ENCODE measurements at places on chromosomes 11 and 22.

- DNase-seq: no peak
These were observed 60.4 kb upstream of the PAX6 start for GRCh38 chr11:31871310-31872075.

- peak; percentile 79 for DNase-seq
These were observed 12.7 kb upstream of the CYP2R1 start for GRCh38 chr11:14904745-14905103.

- DNase-seq: no peak
These were observed 81.0 kb upstream of the SCUBE2 start for GRCh38 chr11:9172389-9172788.

GRCh38 chr11:67303132-67303834 is at the start of gene SSH3:
Gene SSH3, plus strand, starts transcription at chr11:67303530. Its CDS starts 96 bp downstream, at chr11:67303626.
- no peak for DNase-seq

GRCh38 chr11:13983081-13983751 is 20.7 kb downstream of the SPON1 start:
- no peak for DNase-seq

DNA sequence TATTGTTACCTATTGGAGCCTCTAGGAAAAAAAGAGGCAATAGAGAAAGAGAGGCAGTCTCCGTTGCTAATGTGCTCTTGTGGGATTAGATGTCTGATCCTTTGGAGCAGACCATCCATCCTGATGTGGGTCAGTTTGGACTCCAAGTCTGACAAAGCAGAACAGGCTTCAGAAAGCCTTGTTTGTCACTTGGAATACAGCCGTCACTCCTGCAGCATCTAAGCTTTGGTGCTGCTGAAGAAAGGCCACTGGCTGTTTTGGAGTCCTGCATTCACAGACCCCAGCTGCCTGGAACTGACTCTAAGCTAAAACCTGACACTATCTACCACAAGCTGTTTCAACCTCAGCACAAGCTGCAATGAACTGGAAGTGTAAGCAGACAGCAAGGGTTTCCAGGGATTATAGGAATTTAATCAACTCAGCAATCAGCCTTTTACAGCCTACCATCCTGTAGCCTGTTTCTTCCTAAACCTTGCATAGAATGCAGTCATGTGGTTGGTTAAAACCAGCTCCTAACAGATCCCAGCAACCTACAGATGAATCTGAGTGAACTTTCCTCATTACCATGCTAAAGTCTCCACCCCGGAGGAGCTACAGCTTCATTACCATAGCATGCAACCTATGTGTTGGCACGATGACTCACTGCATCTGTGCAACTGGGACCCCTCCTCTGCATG is 3.7 kb upstream of the PLAAT4 start:
- no peak for DNase-seq

GRCh38 chr11:124754309-124754708 is 2.3 kb upstream of the VSIG2 start:
- DNase-seq: no peak

- DNase-seq: no peak
These were observed 263.8 kb upstream of the LUZP2 start for GRCh38 chr11:24233041-24233440.

DNA sequence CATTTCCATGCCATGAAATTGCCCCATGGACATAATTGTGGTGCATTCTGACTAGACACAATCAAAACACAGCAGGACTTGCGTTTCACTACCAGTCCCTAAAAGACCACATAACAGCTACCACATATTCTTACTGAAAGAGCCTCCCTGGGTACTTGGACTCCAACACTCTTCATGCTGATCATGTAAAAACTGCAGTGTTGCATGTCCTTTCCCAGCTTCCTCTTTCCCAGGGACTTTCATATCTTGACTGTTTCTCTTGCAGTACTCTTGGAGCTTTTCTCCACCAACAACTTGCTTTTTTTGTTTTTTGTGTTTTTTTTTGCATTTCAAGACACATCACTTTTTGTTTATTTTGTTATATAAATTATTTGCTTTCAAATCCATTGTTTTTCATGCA is 22.9 kb downstream of the MS4A6E start:
- DNase-seq: no peak

DNA sequence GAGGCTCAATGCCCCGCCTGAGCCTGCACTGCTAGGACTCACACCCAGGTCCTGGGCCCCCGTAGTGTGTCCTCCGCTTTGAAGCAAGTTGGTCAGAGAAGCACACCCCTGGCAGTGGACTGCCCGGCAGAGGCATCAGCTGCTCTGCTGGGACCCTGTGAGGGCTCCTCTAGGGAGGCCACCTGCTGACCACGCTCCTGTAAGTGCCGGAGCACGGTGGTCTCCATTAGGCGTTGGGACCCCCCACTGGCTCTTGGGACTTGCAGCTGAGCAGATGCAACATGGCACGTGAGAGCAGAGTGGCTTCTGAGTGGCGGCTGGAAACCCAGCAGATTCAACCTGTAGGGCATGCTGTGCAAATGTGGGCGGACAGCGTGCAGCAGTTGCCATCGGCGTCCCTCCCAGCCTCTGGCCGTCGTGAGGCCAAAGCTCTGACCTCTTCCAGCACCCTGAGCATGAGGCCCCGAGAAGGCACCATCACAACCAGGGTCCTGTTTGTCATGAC is 16.9 kb downstream of the MRGPRG start:
- DNase-seq: no peak

DNA sequence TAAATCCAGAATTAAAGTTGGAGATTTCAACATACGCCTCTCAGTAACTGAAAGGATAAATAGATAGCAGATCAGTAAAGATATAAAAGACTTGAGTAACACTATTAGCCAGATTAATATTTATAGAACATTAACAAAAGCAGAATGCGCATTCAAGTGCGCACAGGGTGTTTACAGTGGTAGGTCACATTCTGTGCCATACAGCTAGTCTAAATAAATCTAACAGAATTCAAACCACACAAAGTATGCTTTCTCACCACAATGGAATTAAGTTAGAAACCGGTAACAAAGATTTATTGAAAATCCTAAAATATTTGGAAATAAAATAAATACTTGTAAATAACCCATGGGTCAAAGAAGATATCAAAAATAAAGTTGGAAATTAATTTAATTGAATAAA is 341.0 kb downstream of the DYNC2H1 start:
- no peak for DNase-seq

Measured in GM20000 (cell line).